ENCODE measurements at places on chromosomes 6 and 20.

DNA sequence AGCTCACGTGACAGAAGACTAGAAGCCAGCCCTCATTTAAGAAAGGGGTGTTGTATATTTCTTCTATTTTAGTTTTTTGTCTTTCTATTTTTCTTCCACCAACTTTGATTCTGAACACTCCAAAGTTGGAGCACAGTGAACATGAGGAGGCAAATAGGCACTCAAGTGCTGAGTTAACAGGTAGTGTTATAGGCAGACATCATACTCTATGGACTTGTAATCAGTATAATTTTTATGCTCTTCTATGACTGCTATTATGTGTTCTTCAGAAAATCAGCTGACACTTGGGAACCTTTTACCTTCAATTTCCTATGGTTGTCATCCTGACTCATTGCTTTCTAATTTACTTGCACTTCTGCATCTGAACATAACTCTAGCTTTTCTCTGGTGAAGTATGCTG lies 396.3 kb upstream of the EYS start:
- no peak for DNase-seq

DNA sequence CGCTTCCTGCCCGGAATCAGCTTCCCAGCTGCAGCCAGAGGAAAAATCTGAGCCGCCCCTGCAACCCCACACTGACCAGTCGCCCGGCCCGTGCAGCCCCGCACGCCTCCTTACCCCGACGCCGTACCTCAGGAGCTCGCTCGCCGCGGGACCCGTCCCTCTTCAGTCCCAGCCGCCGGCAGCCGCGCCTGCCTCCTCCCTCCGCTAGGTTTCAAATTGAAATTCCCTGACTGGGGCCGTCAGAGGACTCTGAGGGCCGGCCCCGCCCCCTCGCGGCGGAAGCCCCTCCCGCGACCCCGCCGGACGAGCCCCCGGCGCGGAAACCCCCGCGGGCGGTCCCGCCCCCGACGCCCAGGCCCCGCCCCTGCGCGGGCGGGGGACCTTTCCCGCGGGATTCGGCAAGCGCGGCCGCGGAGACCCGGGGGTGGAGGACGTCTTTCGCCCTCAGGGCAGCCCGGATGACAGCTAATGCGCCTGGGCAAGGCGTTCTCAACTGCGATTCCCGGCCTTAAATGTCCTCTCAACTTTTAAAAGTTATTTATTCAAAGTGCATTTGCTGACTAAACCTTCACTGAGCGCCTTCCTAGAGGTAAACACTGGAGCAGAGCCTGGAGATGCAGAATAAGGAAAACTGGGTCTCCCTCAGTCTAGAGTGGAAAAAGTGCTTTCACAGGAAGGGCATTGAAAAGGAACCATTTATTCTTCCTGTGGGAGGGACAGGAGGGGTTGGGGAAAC lies at the start of gene EPB41L2:
Gene EPB41L2 (minus strand): TSS at position 218 of the 736 bp plus-strand sequence. CDS start 106,760 bp downstream, outside the sequence.
- DNase-seq, result peak; percentile 76

- DNase-seq, result no peak
Observed at GRCh38 chr6:114989279-114989964, 646.6 kb upstream of the HS3ST5 start.

- no peak for DNase-seq
Observed at GRCh38 chr6:149923327-149923986, 536 bp upstream of the RAET1G start.

GRCh38 chr6:158765499-158766068 lies 53.6 kb downstream of the EZR start:
- no peak for DNase-seq

- DNase-seq, result no peak
Observed at GRCh38 chr6:44138717-44139350, 11.5 kb downstream of the TMEM63B start.

DNA sequence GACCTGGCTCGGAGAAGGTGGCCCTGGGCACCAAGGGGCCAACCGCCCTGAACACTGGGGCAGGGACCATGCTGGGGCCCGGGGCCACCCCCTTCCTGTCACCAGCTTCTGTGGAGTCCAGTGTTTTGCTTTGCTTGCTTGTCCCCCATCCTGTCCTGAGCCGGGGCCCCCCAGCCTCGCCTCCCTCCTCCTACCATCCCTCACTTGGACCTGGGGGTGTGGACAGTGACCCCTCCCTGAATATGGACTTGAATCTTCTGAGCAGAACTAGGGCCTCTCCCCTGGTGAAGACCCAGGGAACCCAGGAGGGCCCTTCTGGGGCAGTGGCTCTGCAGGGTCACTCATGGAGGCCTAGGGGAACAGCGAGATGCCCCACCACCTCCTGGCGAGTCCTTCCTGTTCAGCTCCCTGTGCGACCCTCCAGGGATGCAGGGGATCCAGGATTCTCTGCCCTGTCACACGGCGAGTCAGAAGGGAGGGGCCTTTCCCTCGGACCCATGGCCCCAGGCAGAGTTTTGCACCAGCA lies 41.6 kb downstream of the VSTM2L start:
- DNase-seq, result no peak

DNA sequence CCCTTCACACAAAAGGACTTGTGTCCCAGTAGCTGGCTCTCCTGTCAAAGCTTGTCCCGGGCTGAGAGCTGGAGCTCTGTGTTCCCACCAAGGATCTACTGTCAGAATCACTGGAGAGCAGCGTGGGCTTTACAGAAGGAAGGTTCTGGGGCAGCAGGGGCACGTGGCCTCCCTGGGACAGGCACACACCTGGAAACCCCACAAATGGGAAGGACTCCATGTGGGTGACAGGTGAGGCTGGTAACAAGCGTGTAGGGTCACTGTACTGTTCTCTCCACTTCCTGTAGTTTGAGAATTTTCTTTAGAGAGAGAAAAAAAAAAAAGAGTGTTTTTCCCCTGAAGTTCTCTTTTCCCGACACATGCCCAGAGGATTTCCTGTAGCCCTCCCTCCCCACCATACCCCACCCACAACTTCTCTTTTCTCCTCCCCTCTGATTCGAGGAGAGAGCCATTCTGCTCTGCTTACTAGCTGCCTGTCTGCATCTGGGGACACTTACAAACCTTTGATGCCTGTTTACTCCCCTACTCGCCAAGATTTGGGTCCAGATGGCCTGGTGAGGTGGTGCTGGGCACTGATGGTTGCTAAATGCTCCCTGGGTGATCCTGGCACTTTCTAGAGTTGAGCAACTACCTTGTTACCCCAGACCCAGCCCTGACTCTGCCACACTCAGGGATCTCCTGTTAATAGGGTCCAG lies 84.1 kb upstream of the SIRPA start:
- DNase-seq, result no peak

DNA sequence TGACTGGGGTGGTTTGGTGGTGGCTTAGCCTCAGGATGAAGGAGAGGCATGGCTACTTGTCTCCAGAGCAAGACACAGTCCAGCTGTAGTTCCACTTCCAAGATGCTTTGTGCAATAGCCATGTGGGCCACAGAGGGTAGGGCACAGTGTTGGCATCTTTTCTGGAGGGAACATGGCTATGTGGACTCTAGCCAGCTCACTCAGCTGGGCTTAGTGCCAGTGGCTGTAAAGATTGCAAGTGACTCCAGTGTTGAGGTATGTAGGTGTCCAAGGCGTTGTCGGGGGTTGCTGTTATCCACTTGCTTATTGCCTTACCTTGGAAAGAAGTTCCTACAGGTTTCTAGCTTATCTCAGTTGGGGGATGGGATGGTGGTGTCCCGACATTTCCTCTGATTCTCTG lies 233.4 kb downstream of the CD109 start:
- DNase-seq, result no peak

DNA sequence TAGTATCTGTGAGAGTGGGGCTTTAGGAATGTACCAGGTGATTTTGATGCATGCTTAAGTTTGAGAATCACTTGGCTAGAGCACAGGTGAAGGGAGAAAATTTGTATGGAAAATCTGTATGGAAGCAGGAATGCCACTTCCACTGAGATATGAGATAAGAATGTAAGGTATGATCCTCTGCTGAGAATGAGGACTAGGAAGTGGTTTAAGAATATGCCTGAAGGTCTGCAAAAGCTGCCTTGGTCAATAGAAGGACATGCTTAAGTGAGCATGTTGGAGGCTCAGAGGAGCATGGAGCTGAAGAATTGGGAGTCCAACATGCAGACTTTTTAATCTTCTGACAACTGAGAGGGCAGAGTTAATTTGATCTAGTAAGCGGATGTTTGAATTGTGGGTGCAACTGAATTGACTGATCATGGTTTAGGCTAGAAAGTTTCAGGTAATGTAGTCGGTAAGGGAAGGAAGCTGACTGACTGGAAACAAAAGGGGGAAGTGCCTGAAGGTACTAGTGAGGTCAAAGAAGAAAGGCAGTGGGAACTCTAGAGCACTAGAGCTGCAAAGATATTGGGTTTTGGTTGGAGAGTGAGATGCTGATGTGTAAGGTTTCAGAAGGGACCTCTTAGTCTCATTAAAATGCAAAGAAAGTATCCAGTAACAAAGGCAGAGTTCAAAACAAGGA lies 28.6 kb upstream of the NOTCH4 start:
- DNase-seq, result no peak

GRCh38 chr6:147077251-147077650 lies 127.0 kb upstream of the STXBP5 start:
- no peak for DNase-seq

- no peak for DNase-seq
Observed at GRCh38 chr6:82246802-82247504, 591 bp downstream of the IBTK start.

- peak; percentile 17 for DNase-seq
Observed at GRCh38 chr6:166515072-166515810, 71.2 kb downstream of the RAMACL start.

DNA sequence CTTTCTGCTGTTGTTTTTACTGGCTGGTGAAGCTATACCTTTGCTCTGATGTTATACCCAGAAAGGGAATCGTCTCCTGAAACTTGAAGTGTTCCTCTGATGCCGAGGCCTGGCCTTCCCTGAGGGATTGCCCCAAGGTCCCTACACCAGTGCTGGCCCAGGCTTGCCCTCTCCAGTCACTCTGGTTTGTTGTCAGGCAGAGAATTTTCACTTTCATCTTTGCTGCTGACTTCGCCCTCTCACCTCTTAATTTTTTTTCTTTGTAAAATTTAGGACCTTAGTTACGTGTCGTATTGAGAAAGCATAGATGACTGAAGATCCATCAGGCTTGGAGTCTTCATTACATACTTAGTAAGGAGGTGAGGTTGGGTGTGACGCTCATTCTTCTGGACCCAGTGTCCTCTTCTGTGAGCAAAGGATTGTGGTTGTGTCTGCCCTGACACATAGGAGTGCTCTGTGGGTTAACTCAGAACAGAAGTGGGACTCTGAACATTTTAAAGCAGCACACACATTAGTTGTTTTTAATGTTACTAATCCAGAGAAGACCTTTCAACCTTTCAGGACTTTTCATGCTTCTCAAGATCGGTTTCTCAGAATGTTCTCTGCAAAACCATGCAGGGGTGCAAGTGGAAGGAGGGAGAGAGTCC lies 45.4 kb downstream of the TULP4 start:
- no peak for DNase-seq

GRCh38 chr6:41531591-41532582 lies 14.3 kb upstream of the FOXP4 start:
- DNase-seq, result peak; percentile 32

DNA sequence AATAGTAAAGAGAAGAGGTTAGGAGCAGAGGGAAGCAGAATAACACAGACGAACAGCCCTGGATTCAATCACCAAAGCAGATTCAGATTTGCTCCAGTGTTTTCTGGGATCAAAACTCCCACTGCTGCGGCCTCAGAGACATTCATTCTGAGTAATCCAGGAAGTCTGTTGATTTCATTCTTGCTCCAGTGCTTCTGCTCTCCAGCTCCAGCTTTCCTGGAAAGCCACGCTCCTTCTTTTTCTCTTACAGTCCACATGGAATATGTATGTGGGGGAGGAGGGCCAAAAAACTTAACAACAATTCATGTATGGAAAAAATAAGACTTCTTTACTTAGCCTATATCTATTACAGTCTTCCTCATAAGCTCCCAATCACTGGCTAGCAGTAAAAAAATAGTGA lies 26.4 kb upstream of the UST start:
- DNase-seq, result no peak

- no peak for DNase-seq
Observed at GRCh38 chr6:97438011-97438671, 155.1 kb upstream of the MMS22L start.

DNA sequence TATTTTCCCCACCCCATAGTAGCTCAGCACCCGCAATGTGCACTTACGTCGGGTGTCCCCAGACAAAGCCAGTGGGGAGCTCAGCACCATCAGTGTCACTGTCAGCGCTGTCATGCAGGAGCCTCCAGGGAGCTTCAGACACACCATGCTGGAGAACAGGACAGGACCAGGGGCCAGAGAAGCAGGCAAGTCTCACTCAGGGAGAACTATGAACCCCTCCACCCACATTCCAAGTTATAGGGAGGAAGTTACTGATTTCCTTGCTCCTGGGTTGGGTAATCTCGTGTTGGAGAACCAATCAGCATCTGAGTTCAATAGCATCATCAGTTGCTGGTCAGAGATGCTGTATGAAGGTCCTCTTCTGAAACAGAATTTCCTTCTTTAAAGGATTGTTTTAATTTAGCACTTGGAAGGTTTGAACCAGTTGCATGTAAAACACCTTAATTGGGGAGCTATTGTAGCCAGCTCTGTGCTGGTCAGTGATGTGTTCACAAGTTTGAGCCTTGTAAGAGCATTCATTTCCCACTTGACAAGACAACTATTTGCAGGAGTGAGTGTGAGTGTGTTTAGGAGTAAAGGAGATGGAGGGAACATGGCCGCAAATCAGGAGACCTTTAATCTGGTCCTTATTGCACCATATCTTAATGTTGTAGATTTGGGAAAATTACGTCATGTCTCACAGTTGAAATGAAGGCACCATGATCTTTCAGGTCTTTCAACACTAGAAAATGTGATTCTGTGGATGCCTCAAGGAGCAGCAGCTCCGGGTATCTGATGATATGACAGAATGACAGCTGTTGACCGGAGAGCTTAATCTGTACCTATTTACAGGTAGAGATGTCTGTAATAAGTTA lies at the start of gene HLA-DRB1:
Gene HLA-DRB1 (minus strand): TSS at position 253 of the 854 bp plus-strand sequence. CDS start 106 bp downstream, at position 147.
- DNase-seq, result no peak

DNA sequence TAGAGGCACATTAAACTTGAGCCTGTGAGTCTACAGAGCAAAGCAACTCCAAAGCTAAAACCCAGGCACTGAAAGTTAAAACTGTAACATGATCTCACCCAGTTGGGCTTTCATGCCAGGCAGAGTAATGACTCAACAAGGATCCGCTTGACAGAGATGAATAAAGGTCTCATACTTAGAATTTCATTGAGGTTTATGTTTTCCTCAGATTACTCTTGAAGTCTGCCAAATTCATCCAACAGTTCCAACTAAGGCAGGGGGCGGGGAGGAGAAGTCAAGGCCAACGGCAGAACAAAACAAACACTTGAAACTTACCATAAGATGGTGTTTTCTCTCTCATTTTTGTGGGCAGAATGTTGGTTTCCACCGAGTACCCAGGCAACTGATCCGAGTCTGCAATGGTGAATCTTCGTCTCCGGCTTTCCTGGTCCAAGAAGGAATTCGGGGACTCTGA lies 54.0 kb upstream of the IPCEF1 start:
- DNase-seq, result no peak

- DNase-seq, result no peak
Observed at GRCh38 chr6:50141100-50141499, 91.4 kb upstream of the DEFB112 start.

GRCh38 chr6:136086686-136087085 lies 163.4 kb downstream of the MTFR2 start:
- no peak for DNase-seq

GRCh38 chr6:69900869-69901268 lies 34.5 kb downstream of the COL19A1 start:
- no peak for DNase-seq

GRCh38 chr6:88013015-88013414 lies 34.6 kb upstream of the SPACA1 start:
- DNase-seq, result no peak

Data from T-cell (primary cell).